NCI-H1417 treated with DMSO at 0.1 percent for 48 hours (cell line): ENCODE measurements at places on chromosomes 3 and 15.

GRCh38 chr3:8341821-8342247, 159.8 kb upstream of the LMCD1 start:
- DNase-seq = no peak

DNA sequence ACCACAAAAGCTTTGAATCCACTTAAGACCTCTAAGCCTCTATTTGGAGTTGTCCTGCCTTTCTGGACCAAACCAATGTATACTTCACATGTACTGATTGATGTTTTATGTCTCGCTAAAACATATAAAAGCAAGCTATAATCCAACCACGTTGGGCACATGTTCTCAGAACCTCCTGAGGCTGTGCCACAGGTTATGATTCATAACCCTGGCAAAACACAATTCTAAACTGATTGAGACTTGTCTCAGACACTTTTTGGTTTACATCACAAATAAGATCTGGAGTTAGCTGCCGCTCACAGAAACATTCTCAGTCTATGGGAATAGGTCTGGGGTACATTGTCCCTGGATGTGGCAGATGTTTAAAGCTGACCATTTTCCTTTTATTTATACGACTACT, 53.4 kb upstream of the EPHA6 start:
- DNase-seq = no peak

GRCh38 chr3:10982782-10983181, 9.8 kb upstream of the SLC6A1 start:
- no peak for DNase-seq

- no peak for DNase-seq
Measured at GRCh38 chr3:120163026-120163425, 68.8 kb upstream of the GSK3B start.

GRCh38 chr3:14225421-14225820, 46.8 kb downstream of the LSM3 start:
- DNase-seq = no peak

DNA sequence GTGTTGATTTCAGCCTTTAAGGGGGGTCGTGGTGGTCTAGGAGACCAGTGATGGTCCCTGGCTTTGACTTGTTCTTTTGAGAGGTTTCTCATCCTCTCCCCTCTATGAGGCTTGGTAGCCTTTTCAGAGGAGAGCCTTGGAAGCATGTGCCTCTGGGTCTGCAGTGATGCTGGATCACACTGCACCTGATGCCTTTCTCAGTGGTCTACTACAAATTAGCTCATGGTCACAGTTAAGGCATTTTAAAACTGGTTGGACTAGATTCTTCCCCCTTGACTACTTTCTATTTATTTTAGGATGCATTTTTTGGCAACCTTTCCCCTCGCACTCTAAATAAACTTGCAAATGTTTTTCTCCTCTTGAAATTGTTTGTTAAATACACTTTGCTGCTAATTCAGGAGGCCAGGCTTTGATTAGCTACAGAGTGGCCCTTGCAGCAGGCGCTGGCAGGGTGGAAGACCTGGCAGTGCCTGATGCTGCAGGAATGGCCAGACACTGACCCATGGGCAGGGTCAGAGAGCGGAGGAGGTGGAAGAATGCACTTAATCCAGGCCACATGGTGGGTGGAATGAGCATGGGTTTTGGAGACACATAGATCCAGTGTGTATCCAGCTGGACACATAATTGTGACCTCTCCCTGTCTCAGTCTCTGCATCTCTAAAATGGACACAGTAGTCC, 318.8 kb upstream of the CTDSPL start:
- DNase-seq = no peak
